Naive B cell (primary cell): ENCODE measurements at places on chromosomes 4 and X.

DNA sequence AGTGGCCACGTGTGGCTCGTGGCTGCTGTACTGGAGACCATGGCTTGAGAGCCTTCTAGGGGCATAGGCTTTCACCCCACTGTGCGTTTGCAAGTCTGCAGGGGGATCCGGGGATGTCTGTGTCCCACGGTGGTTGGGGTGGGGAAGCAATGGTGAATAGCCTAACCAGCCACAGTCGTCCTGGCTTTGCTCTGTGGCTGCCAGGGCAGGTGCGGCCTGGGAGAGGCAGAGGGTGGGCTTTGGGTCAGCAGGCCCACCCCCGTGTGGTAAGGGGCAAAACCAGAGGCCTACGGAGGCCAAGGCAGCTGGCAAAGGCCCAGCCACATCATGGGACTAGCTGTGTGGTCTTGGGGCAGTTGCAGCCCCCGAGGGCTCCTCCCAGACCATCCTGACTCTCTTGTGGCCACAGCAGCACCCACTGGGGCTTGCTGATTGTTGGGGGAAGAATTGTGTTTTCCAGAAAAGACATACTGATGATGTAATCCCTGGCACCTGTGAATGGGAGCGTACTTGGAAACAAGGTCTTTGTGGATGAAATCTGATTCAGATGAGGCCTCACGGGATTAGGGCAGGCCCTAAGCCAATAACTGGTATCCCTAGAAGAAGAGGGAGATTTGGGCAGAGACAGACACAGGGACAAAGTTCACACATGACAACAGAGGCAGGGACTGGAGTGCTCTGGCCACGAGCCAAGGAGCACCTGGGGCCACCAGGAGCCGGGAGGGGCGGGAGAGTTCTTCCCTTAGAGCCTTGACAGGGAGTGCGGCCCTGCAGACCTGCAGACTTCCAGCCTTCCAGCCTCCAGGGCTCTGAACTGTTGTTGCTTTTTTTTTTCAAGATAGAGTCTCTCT, 2.9 kb downstream of the CPZ start:
- DNase-seq: no peak

- no peak for DNase-seq
Observed at GRCh38 chr4:31104577-31104976, 384.4 kb downstream of the PCDH7 start.

- no peak for DNase-seq
Observed at GRCh38 chr4:3363411-3364141, 70.8 kb downstream of the RGS12 start.

GRCh38 chr4:105683038-105683437, 25.5 kb downstream of the INTS12 start:
- DNase-seq: no peak

- DNase-seq: no peak
Observed at GRCh38 chr4:125432078-125432477, 117.3 kb downstream of the FAT4 start.

DNA sequence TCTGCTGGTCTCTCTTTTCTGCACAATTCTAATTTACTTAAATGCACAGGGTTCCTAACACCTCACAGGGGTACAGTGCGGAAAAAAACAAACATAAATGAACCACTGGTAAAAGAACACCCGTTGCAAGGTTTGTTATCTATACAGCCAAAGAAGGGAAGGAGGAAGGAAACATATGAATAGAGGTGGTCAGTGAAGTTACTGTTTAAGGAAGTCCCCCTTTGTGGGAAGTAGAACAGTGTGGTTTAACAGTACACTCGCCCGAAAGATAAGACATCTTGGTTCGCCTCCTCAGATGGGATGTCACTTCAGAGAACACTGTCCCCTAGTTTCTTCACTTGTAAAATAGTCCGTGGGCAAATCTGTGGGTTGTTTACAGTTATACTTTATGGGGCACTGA, 57.5 kb downstream of the TEC start:
- DNase-seq: peak; percentile 31

DNA sequence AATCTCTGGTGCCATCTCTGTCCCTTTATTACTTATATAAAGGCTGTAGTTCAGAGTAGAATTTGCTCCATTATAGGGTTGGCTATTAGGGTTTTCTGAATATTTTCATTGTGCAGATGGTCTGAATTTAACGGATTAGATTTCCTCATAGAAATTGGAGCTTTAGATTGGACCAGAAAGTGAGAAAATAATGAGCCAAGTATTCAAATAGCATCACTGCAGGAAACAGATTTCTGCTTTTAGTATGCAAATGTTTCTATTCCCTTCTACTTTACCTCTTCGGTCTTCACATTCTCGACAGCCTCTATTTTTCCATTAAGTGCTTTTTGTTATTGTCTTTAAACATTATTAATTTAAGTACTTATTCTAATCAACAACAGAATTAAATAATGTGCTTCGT, 55.4 kb downstream of the TRIM2 start:
- DNase-seq: no peak

DNA sequence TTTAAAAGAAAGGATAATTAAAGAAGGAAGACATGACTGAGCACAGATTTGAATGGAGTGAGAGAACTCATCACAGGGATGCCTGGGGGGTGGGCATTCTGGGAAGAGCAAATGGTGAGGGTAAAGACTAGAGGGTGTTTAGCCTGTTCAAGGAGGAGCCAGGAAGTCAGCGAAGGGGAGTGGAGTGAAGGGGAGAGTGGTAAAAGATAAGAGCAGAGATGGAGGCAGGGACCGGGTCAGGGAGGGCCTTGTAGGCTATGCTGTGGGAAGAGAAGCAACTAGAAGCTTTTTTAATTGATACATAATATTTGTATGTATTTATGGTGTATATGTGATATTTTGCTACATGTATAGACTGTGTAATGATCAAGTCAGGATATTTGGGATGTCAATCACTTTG, 2.2 kb upstream of the VGLL1 start:
- DNase-seq: no peak

GRCh38 chrX:15511563-15511962, 11.0 kb downstream of the BMX start:
- no peak for DNase-seq

DNA sequence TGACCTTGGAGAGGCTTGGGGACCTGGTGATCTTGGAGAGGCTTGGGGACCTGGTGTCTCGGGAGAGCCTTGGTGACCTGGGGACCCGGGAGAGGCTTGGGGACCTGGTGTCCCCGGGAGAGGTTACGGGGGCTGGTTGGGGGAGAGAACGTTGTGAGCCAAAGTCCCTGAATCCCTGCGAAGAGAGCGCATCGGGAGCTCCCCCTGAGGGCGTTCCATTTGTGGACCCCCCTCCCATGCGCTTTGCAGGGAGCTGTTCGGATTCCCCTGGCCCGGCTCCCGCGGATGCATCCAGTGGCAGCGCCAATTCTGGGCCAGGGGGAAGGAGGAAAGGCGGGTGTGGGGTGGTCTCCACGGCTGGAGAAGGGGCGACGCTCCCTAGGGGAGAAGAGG, 13.3 kb downstream of the SHOX start:
- DNase-seq: no peak

- DNase-seq: no peak
Observed at GRCh38 chr4:26288355-26288909, 32.4 kb upstream of the RBPJ start.

- DNase-seq: no peak
Observed at GRCh38 chrX:135437867-135438733, 16.4 kb downstream of the SMIM10L2A start.

DNA sequence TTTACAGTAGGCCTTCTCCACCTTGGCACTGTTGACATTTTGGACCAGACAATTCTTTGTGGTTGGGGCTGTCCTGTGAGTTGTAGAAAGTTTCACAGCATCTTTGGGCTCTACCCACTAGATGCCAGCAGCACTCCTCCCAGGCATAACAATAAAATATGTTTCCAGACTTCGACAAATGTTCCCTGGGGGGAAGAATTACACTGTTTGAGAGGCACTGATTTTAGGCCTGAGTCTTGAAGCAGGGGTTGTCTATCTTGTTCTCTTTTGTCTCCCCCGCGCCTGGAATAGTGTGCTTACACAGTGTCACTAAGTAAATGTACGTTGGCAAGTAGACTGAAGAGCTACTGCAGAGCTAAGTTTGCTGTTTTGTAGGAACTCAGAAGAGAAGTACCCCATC, 254.4 kb upstream of the BOD1L1 start:
- DNase-seq: no peak

DNA sequence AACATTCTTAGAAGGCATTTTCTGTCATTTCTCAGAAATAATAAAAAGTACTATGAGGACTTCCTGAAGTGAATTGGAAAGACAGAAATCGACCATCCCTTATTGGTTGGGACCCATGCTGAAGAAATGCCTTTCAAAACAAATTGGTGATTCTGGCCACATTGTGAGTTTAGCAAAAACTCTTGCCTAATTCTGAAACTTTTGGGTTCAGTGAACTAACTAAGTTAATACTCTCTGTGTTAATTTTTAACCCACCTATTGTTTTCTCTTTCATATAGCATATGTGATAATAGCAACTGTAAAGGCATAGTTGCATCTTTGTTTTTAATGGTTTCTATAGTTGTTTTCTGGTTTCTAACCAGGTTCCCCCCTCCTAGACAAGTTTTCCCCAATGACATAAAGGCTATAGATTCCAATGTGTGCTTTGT, 129.3 kb upstream of the FAT1 start:
- no peak for DNase-seq

DNA sequence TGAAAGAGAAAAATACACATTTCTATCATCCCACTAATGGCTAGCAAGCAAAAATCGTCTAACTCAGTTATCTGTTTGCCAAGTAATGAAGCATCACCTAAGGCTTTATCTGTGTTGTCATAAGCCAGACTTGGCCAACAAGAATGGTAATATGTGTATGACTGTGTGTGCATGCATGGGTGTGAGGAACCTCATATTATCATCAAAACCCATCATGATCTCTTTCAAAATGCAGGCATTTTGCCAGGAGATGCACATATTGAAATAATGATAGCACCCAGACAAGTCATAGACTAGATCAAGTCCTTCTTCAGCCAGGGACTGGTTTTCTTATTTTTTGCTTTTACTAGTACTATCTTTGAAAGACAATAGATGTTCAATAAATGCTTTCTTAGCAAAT, 172.5 kb upstream of the FMR1 start:
- no peak for DNase-seq

GRCh38 chrX:74272230-74272629, 31.8 kb upstream of the ZCCHC13 start:
- DNase-seq: no peak

- no peak for DNase-seq
Observed at GRCh38 chrX:76155786-76156185, 17.1 kb upstream of the PBDC1 start.

GRCh38 chr4:84894621-84895020, 71.9 kb downstream of the WDFY3 start:
- DNase-seq: no peak

GRCh38 chrX:44261286-44261685, 82.2 kb downstream of the EFHC2 start:
- no peak for DNase-seq

DNA sequence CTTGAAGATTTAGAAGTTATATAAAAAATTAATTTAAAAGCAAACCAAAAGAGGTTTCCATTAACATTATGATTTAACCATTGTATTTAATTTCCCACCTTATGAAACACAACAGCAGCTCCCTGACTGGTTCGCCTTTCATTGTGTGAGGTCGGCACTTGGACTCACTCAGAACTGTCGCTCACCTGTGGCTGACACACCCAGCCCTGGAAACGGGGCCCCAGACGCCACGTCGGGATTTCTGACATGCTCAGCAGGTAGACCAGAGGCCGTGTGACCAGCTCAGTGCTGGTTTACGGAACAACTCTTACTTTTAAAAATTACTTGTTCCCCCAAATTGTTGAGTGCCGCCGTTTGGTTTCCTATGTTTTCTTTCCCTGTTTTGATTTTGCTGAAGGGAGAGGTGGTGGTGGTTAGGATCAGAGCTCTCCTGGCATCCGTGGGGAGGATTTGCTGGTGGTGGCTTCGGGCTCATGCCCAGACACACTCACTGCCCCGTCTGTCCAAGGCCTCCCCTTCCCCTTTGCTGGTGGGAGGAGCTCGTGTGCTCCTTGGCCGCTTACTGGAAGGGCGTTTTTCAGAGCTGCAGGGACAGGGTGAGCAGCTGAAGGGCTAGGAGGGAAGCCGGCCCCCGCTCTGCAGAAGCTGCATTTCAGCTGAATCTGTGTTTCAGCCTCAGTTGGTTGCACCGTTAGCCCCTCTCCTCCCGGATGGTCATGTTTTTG, 59.2 kb downstream of the CPLX1 start:
- DNase-seq: no peak

DNA sequence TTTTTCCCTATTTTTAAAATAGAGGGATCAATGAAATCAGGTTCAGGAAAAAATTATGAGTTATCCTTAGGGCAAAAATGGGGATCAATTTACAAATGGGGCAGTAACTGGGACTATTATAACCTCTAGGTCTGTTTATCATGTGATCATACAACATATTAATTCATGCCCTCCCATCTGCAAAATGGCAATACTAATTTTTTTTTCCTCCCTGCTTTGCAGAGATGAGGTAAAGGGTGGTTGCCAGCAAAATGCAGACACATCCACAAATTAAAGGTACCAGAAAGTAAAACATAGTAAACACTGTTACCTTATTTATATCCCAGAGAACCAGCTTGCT, 467 bp downstream of the HSD17B11 start:
- DNase-seq: no peak

- DNase-seq: no peak
Observed at GRCh38 chr4:508675-509638, 9.9 kb downstream of the PIGG start.

- DNase-seq: no peak
Observed at GRCh38 chr4:24589448-24589847, 5.1 kb upstream of the DHX15 start.

DNA sequence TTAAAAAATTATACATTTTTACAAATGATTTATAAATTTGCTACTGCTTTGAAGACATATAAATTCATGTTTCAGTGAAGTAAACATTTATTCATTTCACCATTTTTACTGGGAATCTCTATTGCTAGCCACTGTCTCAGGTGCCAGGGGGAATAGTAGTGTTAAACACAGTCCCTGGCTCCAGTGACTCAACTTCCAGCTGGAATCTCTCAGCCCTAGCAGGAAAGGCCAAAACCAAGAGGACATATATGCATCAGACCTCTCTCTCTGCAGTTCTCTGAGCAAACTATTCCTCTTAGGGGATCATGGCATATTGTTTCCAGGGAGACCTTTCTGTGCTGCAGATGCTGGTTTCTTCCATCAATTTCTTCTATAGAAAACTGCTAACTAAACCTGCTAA, 1009.0 kb upstream of the LCORL start:
- DNase-seq: no peak

GRCh38 chrX:109270580-109271484, 211.1 kb downstream of the GUCY2F start:
- DNase-seq: no peak

DNA sequence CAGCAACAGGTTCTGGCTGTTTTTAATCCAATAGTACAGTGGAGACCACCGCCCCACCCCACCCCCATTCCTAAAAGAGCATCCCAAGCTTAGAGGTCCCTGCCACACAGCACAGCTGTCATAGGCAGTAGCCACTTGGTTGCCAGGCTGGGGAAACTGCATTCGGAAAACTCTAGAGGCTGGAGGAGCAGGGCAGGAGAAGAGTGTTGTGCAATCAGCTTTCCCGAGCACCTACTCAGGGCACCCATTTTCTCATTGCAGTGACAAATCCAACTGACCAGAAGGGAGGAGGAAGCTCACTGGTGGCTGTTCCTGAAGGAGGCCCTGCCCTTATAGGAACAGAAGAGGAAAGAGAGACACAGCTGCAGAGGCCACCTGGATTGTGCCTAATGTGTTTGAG, 1.1 kb downstream of the CXCL1 start:
- DNase-seq: no peak
